ENCODE measurements at places on chromosomes 16 and 17.

DNA sequence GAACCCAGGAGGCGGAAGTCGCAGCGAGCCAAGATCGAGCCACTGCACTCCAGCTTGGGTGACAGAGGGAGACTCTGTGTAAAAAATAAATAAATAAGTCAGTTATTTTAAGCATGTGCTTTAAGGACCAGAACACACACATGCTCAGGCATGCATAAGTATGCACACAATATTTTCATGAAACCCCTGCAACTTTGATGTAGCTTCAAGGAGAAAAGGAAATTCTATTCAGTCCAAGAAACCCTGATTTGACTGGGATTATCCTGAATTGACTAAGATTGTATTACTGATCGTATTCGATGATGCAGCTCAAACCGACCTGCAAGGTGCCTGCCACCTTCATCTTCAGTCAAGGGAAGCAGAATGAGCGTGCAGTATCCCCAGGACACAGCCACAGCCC is 841 bp downstream of the TEKT5 start:
- DNase-seq, result no peak

DNA sequence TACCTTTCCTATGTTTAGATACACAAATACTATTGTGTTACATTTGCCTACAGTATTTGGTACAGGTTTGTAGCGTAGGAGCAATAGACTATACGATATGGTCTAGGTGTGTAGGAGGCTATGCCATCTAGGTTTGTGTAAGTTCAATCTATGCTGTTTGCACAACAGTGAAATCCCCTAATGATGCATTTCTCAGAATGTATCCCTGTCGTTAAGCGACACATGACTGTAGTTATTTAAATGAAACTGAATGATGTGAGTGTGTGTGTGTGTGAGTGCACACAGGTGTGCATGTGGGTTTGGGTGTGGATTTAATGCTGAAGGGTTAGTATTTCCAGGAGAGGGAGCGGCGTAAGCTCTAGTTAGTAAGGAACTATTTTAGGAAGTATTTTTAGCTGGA is 34.6 kb upstream of the SMIM36 start:
- no peak for DNase-seq

DNA sequence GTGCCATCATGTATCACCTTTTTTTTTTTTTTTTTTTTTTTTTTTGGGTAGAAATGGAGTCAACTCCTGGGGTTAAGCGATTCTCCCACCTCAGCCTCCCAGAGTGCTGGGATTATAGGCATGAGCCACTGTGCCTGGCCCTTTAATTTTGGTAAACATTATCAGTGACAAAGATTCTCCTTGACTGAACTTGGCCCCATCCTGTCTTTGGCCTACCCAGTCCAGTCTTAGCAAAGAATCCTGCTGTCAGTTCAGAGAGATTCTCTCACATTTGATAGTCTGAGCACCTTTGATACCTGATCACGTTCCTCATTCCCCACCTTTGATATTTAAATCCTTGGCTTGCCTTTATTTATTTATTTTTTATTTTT is 11.5 kb downstream of the RAD51C start:
- no peak for DNase-seq

- DNase-seq, result no peak
These were observed 1.9 kb upstream of the C16orf74 start for GRCh38 chr16:85752511-85753420.

- no peak for DNase-seq
These were observed 8.6 kb downstream of the ADGRG1 start for GRCh38 chr16:57637020-57637419.

DNA sequence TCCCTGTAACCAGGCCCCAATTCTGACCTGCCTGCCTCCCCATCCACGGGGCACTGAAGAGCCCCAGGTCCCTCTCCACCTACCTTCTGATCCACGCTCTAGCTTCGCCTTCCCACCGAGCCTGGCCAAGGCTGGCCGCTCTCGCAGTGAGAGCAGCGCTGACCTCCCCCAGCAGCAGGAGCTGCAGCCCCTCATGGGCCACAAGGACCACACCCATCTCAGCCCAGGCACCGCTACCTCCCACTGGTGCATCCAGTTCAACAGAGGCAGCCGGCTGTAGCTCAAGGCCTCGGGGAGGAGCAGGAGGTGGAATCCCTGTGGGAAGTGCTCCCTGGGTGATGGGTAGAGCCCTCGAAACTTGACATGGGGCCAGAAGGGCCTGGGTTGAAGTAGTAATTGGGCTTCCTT is 8.4 kb upstream of the PLEKHG4 start:
- no peak for DNase-seq
